ENCODE measurements at places on chromosomes 16 and 17.

GRCh38 chr17:78665952-78666920 lies 89.0 kb upstream of the DNAH17 start:
- DNase-seq = peak; percentile 10
- H3K36me3 ChIP-seq = no peaks in the 10 kb centered on the region
- H3K27me3 ChIP-seq = no peaks in the 10 kb centered on the region
- H3K4me3 ChIP-seq = no peak overlapping the region

GRCh38 chr16:87457061-87457611 lies 35.7 kb downstream of the ZCCHC14 start:
- no peaks in the 10 kb centered on the region for H3K27me3 ChIP-seq
- H3K4me1 ChIP-seq = peaks cover 24% of the 10 kb centered on the region
- peak; percentile 47 for DNase-seq
- no peaks in the 10 kb centered on the region for H3K36me3 ChIP-seq
- peak overlapping the region; percentile 22 for H3K4me3 ChIP-seq
- H3K27ac ChIP-seq = peak overlapping the region; percentile 82

DNA sequence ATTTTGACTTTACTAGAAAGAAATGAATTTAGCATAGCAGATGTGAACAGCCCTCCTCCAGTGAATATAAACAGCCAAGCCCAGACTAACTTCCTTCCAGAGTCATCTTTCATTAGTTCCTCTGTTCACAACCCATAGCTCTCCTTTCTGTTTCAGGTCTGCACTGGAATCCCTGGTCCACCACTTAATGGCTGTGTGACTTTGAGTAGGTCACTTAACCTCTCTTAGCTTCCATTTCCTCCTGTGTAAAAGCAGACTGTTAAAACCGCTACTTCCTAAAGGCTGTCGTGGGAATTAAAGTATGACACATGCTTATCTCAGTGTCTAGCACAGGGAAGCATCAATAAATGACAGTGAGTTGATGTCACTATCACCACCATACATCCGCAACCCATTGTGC lies 7.5 kb downstream of the SLC6A4 start:
- no peaks in the 10 kb centered on the region for H3K36me3 ChIP-seq
- no peak overlapping the region for H3K27ac ChIP-seq
- H3K4me1 ChIP-seq = no peaks in the 10 kb centered on the region
- H3K4me3 ChIP-seq = no peak overlapping the region

DNA sequence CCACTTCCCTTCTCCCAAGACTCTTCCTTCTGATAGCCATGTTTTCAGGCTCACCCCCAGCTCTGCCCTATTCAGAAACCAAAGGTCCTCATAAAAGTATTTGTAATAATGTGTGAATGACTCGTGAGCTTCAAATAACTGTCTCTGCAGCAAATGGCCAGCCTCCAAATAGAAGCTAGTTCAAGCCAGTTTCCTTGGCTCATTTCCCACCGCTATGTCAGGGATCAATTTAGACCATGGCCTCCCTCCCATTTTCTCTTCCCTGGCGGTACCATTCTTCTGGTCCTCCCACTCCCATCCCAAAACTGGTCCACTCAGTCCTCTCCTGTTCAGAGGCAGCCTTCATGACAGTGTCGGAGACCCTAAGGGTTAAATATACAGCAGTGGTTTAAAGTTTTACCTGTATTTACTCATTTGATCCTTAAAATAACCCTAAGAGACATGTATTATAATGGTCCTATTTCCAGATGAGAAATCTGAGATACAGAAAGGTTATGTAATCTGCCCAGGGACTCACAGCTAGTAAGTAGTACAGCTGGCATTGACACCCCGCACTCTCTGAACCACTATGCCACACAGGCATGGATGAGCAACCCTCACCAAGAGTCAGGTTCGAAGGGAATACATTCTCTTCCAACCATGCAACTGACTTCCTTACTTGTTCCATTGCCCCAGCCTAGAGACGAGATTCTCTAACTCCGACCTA lies 42.9 kb downstream of the GAS7 start:
- no peaks in the 10 kb centered on the region for H3K4me1 ChIP-seq
- no peak overlapping the region for H3K27ac ChIP-seq
- no peak for DNase-seq
- no peaks in the 10 kb centered on the region for H3K36me3 ChIP-seq
- no peaks in the 10 kb centered on the region for H3K27me3 ChIP-seq

DNA sequence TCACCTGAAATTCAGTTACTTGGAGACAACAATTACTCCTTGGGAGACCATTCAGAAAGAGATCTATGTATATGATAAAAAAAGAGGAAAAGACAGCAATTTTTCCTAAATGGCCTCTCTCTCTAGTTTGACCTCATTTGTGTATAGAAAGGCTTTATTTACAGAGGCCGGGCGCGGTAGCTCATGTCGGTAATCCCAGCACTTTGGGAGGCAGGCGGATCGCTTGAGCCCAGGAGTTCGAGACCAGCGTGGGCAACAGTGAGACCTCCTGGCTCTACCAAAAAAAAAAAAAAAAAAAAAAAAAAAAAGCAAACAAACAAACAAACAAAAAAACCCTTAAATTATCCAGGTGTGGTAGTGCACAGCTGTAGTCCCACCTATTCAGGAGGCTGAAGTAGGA lies 20.7 kb downstream of the GRB2 start:
- H3K27me3 ChIP-seq = no peaks in the 10 kb centered on the region
- no peak overlapping the region for H3K4me3 ChIP-seq
- no peaks in the 10 kb centered on the region for H3K36me3 ChIP-seq
- H3K4me1 ChIP-seq = no peaks in the 10 kb centered on the region
- DNase-seq = no peak

GRCh38 chr16:24943471-24943870 lies 71.7 kb downstream of the ARHGAP17 start:
- H3K27me3 ChIP-seq = no peaks in the 10 kb centered on the region
- H3K36me3 ChIP-seq = peaks cover 8% of the 10 kb centered on the region
- H3K4me1 ChIP-seq = no peaks in the 10 kb centered on the region
- no peak overlapping the region for H3K27ac ChIP-seq
- H3K4me3 ChIP-seq = no peak overlapping the region

DNA sequence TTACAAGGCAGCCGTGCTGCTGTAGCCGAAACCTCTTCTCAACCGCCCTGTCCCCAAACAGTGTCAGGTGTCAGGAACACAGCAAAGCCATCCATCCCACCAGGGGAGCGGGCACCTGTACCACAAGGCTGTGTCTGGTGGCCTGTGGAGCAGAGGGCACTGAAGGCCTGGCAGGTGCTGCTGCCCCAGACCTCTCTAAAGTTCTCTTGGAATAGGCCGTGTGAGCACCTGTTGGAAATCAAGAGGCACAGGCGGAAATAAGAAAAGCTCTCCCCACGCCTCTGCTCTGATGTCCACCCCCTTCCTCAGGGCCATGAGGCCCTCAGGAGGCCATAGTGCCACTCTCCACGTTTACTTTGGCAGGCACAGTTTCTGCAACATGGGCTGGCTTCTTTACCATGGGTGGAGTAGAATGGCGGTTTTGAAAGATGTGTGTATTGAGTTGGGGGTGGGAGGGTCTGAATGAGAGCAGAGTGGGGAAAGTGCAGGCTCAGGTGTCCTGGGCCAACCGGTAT lies 99.9 kb upstream of the ZNF750 start:
- H3K27ac ChIP-seq = no peak overlapping the region
- DNase-seq = no peak
- H3K27me3 ChIP-seq = no peaks in the 10 kb centered on the region
- no peak overlapping the region for H3K4me3 ChIP-seq
- H3K4me1 ChIP-seq = no peaks in the 10 kb centered on the region
- H3K36me3 ChIP-seq = peaks cover 21% of the 10 kb centered on the region

- H3K36me3 ChIP-seq = no peaks in the 10 kb centered on the region
- H3K4me1 ChIP-seq = no peaks in the 10 kb centered on the region
- no peak overlapping the region for H3K27ac ChIP-seq
- peak; percentile 33 for DNase-seq
- H3K4me3 ChIP-seq = no peak overlapping the region
Measured at GRCh38 chr16:89958068-89958467, 9.5 kb downstream of the DEF8 start.

- H3K4me3 ChIP-seq = no peak overlapping the region
- no peak overlapping the region for H3K27ac ChIP-seq
- no peak for DNase-seq
- H3K36me3 ChIP-seq = no peaks in the 10 kb centered on the region
Measured at GRCh38 chr16:27811881-27812280, 251.6 kb downstream of the GSG1L start.

- no peaks in the 10 kb centered on the region for H3K27me3 ChIP-seq
- no peak overlapping the region for H3K4me3 ChIP-seq
- DNase-seq = no peak
- peaks cover 16% of the 10 kb centered on the region for H3K4me1 ChIP-seq
- H3K27ac ChIP-seq = no peak overlapping the region
Measured at GRCh38 chr16:11325404-11326083, 19.7 kb upstream of the RMI2 start.

- H3K27me3 ChIP-seq = no peaks in the 10 kb centered on the region
- H3K4me1 ChIP-seq = peaks cover 11% of the 10 kb centered on the region
Measured at GRCh38 chr17:62656446-62656845, 29.0 kb downstream of the MRC2 start.

GRCh38 chr16:85056211-85056748 lies 28.7 kb downstream of the KIAA0513 start:
- H3K27ac ChIP-seq = no peak overlapping the region
- no peaks in the 10 kb centered on the region for H3K36me3 ChIP-seq
- H3K4me1 ChIP-seq = peaks cover 16% of the 10 kb centered on the region
- no peak for DNase-seq

GRCh38 chr17:34841467-34841866 lies 119.8 kb downstream of the CCT6B start:
- DNase-seq = no peak
- H3K27ac ChIP-seq = no peak overlapping the region
- no peak overlapping the region for H3K4me3 ChIP-seq
- H3K36me3 ChIP-seq = no peaks in the 10 kb centered on the region
- no peaks in the 10 kb centered on the region for H3K4me1 ChIP-seq
- no peaks in the 10 kb centered on the region for H3K27me3 ChIP-seq

DNA sequence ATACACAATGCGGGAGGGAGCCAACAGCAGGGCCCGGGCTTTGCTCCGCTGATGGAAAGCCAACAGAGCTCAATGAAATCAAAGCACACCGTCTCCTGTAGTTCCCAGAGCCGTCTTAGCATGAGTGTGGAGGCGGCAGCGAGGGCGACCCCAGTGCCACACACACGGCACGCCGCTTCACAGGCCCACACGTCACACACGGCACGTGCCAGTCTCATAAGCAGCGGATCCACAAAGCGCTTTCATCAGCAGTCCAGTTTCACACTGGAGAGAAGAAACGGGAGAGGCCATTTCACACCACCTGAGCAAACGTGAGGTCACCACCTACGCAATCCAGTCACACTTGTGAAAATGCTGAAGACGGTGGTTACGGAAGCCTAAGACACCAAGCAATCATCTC lies 34.8 kb downstream of the CYB5D2 start:
- H3K27me3 ChIP-seq = no peaks in the 10 kb centered on the region
- DNase-seq = no peak
- peaks cover 24% of the 10 kb centered on the region for H3K36me3 ChIP-seq
- no peak overlapping the region for H3K4me3 ChIP-seq

DNA sequence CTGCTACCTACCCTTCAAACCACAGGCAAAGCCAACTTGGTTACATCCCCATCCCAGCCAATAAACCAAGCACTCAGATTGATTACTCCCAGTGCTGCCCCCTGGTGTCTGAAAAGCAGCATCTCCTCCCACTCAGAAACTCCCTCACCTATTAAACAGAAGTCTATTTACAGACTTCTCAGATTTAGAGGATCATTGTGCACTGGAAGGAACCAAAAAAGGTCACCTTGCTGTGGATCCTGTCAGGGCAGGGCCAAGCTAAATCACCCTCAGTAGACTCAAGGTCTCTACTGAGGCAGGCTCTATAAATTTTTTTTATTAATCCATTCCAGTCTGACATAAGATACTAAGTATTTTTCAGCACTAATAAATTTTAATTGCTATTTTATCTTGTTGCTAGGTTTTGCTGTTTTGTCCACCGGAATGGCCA lies 17.6 kb downstream of the HIGD1B start:
- no peaks in the 10 kb centered on the region for H3K27me3 ChIP-seq
- H3K36me3 ChIP-seq = peaks cover 80% of the 10 kb centered on the region
- no peak overlapping the region for H3K27ac ChIP-seq
- H3K4me3 ChIP-seq = no peak overlapping the region
- no peaks in the 10 kb centered on the region for H3K4me1 ChIP-seq

DNA sequence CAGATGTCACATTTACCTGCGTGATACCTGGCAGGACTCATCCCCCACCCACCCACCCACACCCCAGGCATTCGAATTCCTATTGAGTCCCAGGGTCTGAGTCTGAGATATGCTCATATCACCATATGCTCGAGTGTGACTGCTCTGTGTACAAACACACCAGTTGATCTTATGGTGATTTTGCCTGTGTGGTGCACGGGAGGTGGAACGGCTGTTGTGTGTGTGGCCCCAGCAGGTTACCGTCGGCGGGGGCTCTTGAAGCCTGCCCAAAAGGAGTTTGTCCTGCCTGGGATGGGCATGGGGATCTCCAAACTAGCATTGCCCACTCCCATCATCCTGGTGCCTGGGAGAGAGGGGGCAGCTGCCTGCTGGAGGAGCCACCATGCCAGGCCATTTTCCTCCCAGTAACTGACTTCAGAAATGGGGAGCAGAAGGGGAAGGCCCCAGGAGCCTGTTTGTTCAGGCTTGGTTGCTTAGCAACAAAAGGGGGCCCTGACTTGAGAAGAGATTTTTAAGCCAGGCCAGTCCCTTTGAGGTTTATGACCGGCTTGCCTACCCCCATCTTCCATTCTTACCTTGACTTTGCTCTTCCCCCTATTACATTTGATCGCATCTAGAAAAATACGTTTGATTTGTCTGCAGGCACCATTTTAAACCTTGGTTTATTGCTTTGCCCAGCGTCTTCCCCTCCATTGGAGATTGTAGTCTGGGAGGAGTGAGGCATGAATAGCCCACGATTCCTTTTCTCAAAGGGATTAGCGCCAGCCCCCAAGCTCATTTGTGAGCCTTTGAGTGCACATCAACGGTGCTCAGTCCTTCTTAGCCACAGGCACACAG lies 217.7 kb downstream of the CCDC182 start:
- no peak overlapping the region for H3K27ac ChIP-seq
- H3K4me1 ChIP-seq = peaks cover 20% of the 10 kb centered on the region
- H3K36me3 ChIP-seq = no peaks in the 10 kb centered on the region
- H3K4me3 ChIP-seq = no peak overlapping the region

DNA sequence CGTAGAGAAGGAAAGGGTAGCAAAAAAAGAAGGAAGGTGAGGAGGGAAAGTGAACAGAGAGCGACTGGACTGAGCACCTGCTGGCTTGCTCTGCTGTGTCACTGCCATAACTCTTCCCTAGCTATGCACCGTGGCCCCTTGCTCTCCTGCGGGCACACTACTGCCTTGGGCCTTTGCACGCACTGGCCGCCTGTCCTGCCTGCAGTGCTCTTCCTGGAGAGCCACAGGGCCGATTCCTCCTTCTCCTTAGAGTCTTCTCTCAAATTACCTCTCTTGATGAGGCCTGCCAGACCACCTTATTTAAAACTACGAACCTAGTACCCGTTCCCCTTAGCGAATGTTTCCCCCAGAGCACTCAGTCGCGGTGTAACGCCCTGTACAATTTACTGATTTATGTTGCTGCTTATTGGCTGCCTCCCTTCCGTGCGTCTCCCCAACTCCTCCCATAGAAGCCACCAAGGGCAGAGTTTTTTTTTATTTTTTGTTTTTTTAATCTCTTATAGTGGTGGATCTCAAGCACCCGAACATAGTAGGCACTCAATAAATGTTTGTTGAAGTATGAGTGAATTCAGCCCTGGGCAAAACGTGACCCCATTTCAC lies 70.3 kb downstream of the RAI1 start:
- DNase-seq = no peak
- H3K27ac ChIP-seq = peak overlapping the region; percentile 37
- H3K4me1 ChIP-seq = peaks cover 22% of the 10 kb centered on the region
- peak overlapping the region; percentile 57 for H3K4me3 ChIP-seq

- peak overlapping the region; percentile 65 for H3K4me3 ChIP-seq
- H3K36me3 ChIP-seq = 0 out of 2 replicates have a peak, but pooled peaks cover under 1% of the 10 kb centered on the region
- H3K27me3 ChIP-seq = no peaks in the 10 kb centered on the region
- no peak for DNase-seq
Measured at GRCh38 chr17:76869496-76870376, 1.5 kb downstream of the MGAT5B start.

Data from PC-3 (cell line).